ENCODE measurements at places on chromosomes 3 and 15.

DNA sequence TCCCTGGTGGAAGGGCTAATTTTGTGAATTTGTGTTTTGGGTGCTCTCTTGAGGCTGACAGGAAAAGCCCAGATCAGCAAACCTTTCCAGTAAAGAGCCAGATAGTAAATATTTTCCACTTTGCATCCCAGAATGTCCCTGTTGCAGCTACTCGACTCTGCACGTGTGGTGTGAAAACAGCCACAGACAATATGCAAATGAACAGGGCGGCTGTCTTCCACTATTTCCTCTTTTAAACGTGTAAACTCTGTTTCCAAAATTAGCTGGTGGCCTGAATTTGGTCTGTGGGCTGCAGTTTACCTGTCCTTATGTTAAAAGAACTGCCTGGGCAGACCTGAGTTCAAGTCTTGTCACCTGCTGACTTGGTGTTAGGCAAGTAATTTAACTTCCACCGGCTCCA, 202.7 kb downstream of the EDEM1 start:
- no peak for DNase-seq

DNA sequence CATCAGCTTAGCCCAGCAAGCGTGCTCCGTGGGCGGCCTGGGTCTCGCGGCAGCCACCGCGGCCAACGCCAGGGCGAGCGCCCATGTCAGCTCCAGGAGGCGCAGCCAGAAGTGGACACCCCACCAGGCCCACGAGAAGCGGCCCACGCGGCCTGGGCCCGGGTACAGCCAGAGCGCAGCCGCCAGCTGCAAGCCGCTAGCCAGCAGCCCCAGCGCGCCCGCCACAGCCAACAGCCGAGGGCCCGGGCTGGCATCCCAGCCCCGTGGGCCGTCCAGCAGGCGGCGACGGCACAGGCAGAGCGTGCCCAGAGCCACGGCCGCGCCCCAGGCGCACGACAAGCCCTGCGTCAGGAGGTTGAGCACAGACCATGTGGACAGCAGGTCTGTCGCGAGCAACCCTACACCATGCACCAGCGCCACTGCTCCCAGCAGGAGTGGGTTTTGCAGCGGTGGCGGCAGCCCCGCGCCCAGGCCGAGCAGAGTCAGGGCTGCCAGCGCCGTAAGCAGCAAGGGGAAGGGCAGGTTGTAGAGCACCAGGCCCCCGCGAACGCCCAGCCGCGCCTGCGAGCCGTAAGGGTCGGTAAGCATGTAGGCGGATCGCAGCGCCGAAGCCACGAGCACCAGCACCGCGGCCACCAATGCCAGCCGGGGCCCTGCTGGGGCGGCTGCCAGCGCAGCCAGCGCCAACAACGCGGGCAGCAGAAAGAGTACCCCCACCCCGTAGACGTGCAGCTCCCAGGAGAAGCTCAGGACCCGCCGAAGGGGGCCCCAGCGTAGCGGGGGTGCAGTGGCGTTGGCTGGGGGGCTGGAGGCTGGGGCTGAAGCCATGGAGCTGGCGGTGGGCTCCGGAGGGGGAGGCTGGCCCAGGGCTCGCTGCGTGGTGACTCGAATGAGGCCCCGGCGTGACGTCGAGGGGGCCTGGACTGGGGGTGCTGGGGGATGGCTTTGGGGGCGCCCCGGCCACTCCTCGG, 4.9 kb downstream of the PRRT3 start:
- no peak for DNase-seq

DNA sequence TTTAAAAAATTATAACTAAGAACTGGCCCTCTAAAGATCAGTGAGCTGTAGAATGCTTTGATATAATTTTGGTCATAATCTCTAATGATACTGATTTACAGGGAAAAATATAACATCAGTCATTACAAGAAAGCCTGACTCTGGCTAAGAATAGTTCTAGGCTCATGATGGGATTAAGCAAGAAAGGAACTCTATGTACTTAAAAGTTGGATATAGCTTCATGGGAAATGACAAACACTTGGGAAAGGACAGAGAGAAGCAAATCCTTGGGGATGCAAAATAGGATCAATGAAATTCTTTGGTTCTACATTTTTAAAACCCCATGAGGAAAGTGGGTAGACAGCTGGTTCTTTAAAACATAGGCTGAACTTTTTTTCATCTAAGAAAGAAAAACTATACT, 472.7 kb upstream of the NR2F2 start:
- no peak for DNase-seq

GRCh38 chr3:189978753-189979152, 141.9 kb downstream of the P3H2 start:
- no peak for DNase-seq

DNA sequence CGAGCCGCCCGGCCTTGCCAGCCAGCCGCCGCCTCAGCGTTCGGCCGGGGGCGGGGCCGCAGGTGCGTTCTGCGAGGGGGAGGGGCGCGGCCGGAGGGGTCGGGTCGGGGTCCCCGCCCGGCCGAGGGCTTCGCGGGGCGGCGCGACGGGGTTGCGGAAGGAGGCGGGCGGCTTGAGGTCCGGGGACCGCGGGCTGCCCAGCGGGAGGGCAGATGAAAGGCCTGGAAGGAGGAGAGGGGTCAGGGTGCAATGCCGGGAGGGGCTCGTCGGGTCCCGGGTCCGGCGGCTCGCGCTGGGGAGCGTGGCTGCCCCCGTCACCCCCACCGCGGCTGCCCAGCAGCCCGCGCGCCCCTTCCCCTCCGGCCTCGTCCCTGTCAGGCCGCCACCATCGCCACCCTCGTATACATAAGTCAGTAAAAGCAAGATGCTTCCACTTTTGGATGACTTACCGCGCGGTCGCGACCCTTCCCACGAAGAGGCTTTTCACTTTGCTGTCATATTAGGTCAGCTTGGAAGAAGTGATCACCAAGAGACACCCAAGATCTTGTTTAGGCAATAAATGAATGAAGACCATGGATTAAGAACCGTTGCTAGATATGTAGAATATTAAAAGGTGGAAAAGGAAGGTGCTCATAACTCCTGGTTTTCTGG, 620 bp upstream of the ANP32A start:
- DNase-seq: no peak

DNA sequence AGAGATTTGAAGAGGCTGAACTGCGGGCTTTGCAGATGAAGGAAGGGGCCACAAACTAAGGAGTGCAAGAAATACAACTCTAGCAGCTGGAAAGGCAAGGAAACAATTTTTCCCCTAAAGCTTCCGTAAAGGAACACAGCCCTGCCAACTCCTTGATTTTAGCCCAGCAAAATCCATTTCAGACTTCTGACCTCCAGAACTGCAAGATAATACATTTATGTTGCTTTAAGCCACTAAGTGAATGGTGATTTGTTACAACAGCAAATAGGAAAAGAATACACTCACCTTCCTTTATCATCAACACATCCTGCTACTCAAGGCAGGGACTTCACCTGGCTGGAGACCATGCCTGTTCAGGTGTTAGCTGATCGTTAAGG, 119.3 kb upstream of the NR2E3 start:
- no peak for DNase-seq

DNA sequence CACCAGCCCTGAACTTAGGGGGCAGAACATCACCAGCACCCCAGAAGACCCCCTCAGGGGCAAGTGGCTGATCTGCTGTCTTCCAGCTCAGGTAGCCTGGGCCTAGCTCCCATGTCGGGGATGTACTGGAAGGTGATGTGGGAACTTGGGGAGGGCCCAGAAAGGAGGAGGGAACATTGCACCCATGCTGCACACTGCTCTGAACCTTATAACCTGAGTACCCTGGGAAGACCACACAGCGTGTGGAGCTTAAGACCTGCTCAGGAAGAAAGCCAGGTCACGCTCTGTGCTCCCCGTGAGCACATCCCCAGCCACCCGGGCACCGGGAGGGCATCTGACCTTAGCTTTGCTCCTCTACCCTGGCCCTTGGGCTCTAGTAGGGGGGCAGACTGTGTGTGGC, 159.4 kb downstream of the ATP10A start:
- DNase-seq: no peak

DNA sequence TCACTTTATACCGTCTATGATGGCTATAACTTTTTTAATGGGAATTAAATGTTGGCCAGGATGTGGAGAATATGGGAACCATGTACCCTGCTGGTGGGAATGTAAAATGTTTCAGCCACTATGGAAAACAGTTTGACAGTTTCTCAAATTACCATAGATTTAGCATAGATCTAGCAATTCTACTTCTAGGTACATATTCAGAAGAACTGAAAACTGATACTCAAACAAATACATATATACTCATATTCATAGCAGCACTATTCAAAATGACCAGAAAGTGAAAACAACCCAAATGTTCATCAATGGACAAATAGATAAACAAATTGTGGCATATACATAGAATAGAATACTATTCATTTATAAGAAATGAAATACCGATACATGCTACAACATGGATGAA, 539.4 kb downstream of the IGSF11 start:
- DNase-seq: no peak

DNA sequence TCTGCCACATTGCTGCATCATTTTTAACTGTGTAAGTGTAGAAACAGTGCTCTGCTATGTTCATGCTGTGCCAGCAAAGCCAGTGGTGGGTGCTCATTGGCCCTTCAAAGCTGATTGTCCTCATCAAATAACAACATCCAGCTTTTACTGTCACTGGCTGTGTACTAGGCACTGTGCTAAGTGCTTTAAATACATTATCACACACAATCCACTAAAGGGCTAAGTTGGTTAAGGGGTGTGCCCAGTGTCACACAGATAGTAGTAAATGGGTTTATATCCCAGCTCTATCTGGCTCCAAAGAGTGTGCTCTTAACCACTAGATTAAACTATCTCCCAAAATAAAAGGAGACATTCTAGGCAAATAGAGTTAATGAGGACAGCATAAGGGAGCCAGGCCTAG, 7.7 kb downstream of the TUBGCP4 start:
- no peak for DNase-seq

DNA sequence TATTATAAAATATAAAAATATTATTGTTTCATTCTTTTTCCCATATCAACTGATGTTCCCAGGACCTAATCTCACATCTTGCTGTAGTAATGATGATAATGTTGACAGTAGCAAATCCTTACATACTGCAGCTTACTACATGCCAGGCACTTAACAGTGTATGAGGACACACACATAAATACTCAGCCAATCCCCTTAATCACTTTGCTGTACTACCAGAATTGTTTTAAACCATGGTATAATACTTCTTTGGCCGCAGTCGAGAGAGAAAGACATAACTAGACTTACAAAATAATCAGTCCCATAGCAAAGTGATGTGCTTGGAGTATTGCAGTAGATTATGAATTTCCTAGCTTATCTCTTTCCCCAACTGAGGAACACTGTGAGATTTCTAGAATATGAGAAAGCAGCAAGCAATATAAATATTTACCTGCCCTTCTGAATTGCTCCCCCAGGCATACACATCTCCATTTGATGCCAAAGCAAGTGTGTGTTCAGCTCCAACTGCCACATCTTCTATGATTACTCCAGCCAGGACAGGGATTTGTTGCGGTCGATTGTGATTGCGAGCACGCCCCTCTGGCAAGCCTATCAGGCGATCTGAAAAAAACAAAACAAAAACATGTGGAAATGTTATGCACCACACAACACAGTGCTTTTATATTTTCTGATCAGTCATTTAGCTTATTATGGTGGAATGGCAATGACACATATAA, 33.0 kb downstream of the FBXL22 start:
- no peak for DNase-seq

DNA sequence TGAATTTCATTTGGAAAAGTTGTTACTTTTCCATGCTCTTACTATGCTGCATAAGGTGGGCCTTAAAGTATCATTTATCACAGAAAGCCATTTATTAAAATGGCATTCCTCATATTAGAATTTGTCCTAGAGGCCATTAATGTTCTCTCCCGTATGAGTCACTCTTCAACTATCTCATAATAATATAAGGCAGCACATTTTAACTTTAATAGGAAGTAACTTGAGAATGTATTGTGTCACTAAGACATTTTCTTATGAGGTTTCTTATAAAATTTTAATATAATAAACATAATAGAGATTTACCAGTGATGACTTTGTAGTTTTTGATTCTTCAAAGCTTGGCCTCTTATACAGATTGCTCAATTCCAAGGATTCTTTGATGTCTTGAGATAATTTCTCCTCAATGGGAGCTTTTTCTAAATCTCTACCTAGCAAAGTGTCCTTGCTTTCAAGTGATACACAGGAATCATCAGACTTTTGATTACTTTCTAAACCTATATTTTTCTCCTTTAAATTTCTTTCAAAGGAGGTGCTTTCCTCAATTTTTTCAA, 74.7 kb downstream of the ZBBX start:
- DNase-seq: no peak

GRCh38 chr15:92391640-92392039, 2.0 kb upstream of the ST8SIA2 start:
- DNase-seq: peak; percentile 57
